ENCODE measurements at places on chromosomes 13 and 19.

DNA sequence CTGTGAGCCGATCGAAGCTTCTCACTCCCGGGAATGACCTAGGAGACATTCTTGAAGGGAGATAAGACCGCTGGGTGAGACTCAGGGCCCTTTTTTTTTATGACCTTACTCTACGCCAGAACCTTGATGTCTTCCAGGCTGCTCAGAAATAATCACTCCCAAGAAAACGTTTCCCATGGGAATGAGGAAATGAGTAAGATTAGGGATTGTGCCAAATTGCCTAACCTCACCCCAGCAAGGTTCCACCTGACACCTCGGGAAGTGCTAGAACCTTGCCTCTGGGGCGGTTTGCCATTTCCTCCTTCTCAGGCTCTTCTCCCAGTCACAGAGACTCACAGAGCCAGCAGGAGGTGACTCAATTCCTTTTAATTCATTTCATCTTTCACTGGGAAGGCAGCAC, 2.3 kb downstream of the SLC46A3 start:
- no peak for DNase-seq

GRCh38 chr13:19836472-19836871, 27.0 kb downstream of the ZMYM5 start:
- DNase-seq, result no peak

DNA sequence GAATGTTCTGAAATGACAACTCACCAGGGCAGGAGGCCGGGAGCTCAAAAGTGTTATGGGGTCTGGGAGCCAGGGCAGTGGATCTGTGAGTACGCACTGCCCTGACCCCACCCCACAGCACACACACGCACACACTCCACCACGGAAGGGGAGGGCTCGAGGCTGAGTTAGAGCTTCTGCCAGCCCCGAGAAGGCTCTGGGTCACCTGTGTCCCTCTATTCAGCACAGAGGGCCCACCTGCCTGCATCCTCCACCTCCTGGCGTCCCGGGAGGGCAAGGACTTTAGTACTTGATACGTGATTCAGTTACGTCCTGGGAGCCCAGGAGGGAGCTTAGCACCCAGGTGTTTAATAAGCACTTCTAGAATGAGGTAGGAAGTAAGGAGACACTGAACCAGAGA, 190.0 kb upstream of the GPR12 start:
- no peak for DNase-seq

- DNase-seq, result no peak
Measured at GRCh38 chr19:12779162-12779993, 4.0 kb upstream of the HOOK2 start.

DNA sequence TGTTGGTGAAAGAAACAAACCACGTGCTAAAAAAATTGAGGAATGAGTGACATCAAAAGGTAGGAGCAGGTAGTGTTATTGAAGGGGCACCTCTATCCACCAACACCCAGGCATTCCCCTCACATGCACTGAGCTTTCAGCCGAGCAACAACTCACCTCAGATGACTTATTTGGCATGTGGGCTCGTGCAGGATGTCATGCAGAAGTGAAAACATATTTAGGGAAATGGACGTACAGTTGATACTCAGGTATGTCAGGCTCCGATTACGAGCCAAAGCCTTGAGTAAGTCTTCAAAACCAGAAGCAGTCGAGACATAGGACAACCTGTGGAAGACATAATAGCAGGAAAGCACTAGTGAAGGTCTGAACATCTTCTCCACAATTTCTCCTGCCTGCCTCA, 30.4 kb downstream of the NLRP11 start:
- DNase-seq, result no peak

DNA sequence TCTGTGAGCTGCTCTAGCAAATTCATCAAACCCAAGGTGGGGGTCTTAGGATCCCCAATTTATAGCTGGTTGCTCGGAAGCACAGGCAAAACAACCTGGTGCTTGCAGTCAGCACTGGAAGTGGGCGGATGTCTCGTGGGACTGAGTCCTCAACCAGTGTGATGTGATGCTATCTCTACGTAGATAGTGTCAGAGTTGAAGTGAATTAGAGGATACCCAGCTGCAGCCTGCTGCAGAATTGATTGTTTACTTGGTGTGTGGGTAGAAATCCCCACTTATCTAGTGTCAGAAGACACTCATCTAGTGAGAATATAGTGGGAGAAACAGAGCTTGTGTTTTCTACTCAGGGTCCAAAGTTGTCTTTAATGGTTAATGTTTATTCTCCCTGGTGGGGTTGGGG, 63.3 kb downstream of the CBY2 start:
- peak; percentile 68 for DNase-seq
